ENCODE measurements at places on chromosomes 5 and 9. TPM values are rescaled to one million over a fixed set of nuclear protein-coding genes. Genes with fewer than 3 reads are reported as not detected.

The ADAMTS12 gene
- 3.1 TPM for total RNA-seq

The PAIP1 gene
- total RNA-seq, result 152 TPM

The ZNF883 gene
- 1.4 TPM for total RNA-seq

The FSTL4 gene
- total RNA-seq, result not detected

The HTR4 gene
- 0.41 TPM for total RNA-seq

The TRIM7 gene
- 42.1 TPM for total RNA-seq

The C9 gene
- not detected for total RNA-seq

The HRCT1 gene
- not detected for total RNA-seq

The IRX1 gene
- total RNA-seq, result not detected

The ZDHHC11B gene
- 0.24 TPM for total RNA-seq

The WNK2 gene
- total RNA-seq, result 11.3 TPM

The PRRX2 gene
- total RNA-seq, result 0.75 TPM

The COL15A1 gene
- total RNA-seq, result 4.0 TPM

The P4HA2 gene
- 10.8 TPM for total RNA-seq

The GABRP gene
- total RNA-seq, result not detected

The SPINK4 gene
- not detected for total RNA-seq

The FCN2 gene
- total RNA-seq, result not detected
